ENCODE measurements at places on chromosomes 13 and 19. TPM values are rescaled to one million over a fixed set of nuclear protein-coding genes. Genes with fewer than 3 reads are reported as not detected.

The IGSF23 gene
- 2.4 TPM for polyA plus RNA-seq

The THOP1 gene
- polyA plus RNA-seq, result 44.7 TPM

The PODNL1 gene
- 1.2 TPM for polyA plus RNA-seq

The SLAIN1 gene
- polyA plus RNA-seq, result 18.5 TPM

The CD320 gene
- polyA plus RNA-seq, result 23.8 TPM

The ABHD17A gene
- polyA plus RNA-seq, result 55.4 TPM

The ZNF568 gene
- polyA plus RNA-seq, result 23.8 TPM

The CLEC17A gene
- polyA plus RNA-seq, result 0.16 TPM

The ZNF208 gene
- 9.8 TPM for polyA plus RNA-seq

The ERICH6B gene
- polyA plus RNA-seq, result 0.96 TPM

The TEX26 gene
- polyA plus RNA-seq, result 0.77 TPM

The C19orf33 gene
- polyA plus RNA-seq, result 11.3 TPM

The KIR2DL3 gene
- polyA plus RNA-seq, result not detected

The B3GNT8 gene
- polyA plus RNA-seq, result 2.1 TPM

The OR7A5 gene
- not detected for polyA plus RNA-seq

The RNASEH2B gene
- 56.2 TPM for polyA plus RNA-seq

The MTIF3 gene
- polyA plus RNA-seq, result 69.4 TPM

The DLL3 gene
- 0.35 TPM for polyA plus RNA-seq

The OBI1 gene
- 22.9 TPM for polyA plus RNA-seq
